ENCODE measurements at places on chromosomes 2 and 18.

DNA sequence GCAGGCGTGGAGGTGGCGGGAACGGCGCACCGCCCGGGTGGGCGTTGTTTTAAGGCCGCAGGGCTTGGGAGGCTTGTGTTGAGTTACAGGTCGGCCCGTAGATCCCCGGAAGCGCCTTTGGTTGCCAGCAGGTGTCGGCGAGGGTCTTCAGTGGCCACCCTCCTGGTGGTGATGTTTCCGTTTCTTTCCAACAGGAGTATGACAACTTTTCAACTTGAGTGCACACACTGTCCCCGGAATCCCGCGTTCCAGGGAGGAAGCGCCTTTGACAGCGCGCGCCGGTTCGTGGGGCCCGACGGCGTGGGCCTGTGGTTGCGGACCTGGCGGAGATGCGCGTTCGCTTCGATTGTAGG, 1.0 kb upstream of the HDAC4 start:
- H3K36me3 ChIP-seq: peaks cover 5% of the 10 kb centered on the region
- peaks cover 26% of the 10 kb centered on the region for H3K4me1 ChIP-seq
- peak overlapping the region; percentile 99 for H3K27ac ChIP-seq
- peaks cover 15% of the 10 kb centered on the region for H3K27me3 ChIP-seq
- DNase-seq: no peak
- H3K4me3 ChIP-seq: peak overlapping the region; percentile 95

DNA sequence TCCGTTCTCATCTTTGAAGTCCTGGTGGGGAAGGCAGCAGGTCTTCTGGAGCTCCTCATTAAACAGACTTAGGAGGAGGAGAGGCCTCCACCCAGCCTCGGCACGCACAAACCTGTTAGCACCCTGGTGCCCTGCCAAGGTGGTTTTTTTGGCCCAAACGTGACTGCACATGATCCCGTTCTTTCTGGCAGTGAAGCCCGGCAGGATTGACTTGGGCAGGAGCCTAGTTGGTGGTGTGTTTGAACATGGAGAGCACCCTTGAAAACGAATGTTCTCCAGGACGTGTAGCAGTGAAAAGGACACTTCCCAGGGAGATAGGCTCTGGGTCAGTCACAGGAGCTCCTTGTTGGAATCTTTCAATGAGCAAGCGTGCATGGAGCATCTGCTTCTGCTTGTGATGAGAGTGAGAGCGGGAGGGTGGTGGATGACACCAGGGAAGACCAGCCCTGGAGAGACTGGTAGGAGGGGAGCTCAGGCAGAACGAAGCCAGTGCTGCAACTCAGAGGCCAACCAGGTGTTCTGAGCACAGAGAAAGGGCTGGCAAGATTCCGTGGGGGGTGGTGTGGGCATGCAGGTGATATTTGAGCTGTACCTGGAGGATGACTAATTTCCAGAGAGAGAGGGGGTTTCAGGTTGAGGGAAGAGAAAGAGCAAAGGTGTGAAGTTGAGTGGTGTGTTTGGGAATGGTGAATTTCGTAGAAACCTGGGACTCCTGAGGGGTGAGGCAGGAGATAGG, 73.8 kb downstream of the TANC1 start:
- H3K4me3 ChIP-seq: no peak overlapping the region
- DNase-seq: no peak
- H3K4me1 ChIP-seq: no peaks in the 10 kb centered on the region
- H3K27ac ChIP-seq: no peak overlapping the region
- H3K27me3 ChIP-seq: peaks cover 4% of the 10 kb centered on the region

GRCh38 chr2:130972410-130972809, 120.8 kb downstream of the FAM168B start:
- peak; percentile 26 for DNase-seq
- peaks cover 5% of the 10 kb centered on the region for H3K4me1 ChIP-seq
- no peaks in the 10 kb centered on the region for H3K36me3 ChIP-seq
- H3K27me3 ChIP-seq: peaks cover 3% of the 10 kb centered on the region

- H3K27me3 ChIP-seq: peaks cover 13% of the 10 kb centered on the region
- H3K36me3 ChIP-seq: no peaks in the 10 kb centered on the region
- no peak for DNase-seq
- no peaks in the 10 kb centered on the region for H3K4me1 ChIP-seq
Observed at GRCh38 chr2:100803334-100803733, 16.6 kb upstream of the NPAS2 start.

DNA sequence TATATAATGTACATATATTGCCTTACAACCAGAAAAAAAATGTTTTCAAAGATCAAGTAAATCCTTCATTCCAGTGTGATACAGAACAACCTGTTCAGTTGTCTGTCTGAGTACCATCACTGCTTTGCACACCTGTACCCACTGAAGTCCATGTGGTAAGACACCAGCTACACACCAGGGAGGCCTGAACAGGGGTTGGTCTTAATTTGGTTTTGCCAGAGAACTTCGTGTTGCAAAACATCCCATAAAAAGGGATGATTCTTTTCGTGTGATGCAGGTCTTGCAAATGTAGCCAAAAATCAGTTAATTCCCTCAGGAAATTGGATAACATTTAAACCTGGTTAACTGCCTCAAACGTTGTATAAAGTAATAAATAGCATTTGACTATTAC, 73.7 kb upstream of the SLC1A4 start:
- no peaks in the 10 kb centered on the region for H3K36me3 ChIP-seq
- no peak overlapping the region for H3K27ac ChIP-seq
- no peak overlapping the region for H3K4me3 ChIP-seq
- DNase-seq: no peak
- H3K4me1 ChIP-seq: peaks cover 35% of the 10 kb centered on the region
- H3K27me3 ChIP-seq: no peaks in the 10 kb centered on the region

DNA sequence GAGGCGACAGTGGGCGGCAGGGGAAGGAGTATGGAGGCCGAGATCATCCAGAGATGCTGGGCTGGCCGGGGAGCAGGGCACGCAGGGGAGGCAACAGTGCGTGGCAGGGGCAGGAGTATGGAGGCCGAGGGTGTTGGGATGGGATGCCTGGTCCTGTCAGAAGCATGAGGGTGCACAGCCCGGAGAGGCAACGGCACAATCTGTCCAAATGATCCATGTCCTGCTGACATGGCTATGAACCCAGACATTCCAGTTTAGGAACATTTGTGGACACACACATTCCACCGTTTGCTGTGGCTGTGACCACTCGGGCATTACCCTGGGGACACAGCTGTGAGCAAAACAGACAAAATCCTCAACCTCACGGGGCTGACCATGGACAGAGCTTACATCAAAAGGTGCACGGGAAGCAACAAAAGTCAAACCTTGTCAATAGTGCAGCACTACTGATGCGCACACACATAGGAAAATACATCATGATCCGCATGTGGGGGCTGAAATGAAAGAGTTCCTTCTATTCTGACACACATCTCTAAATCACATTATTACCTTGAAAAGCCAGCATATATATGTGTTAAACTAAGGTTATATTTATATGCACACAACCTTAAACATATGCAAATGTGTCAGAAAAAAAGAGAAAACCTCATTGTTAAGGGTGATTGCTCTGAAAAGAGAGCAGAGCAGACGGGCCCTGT, 144.0 kb upstream of the GPC1 start:
- no peaks in the 10 kb centered on the region for H3K27me3 ChIP-seq

GRCh38 chr2:185473838-185474237, 264.8 kb upstream of the FSIP2 start:
- H3K36me3 ChIP-seq: no peaks in the 10 kb centered on the region
- H3K27ac ChIP-seq: no peak overlapping the region
- H3K27me3 ChIP-seq: no peaks in the 10 kb centered on the region
- H3K4me3 ChIP-seq: no peak overlapping the region
- H3K4me1 ChIP-seq: no peaks in the 10 kb centered on the region
- no peak for DNase-seq

DNA sequence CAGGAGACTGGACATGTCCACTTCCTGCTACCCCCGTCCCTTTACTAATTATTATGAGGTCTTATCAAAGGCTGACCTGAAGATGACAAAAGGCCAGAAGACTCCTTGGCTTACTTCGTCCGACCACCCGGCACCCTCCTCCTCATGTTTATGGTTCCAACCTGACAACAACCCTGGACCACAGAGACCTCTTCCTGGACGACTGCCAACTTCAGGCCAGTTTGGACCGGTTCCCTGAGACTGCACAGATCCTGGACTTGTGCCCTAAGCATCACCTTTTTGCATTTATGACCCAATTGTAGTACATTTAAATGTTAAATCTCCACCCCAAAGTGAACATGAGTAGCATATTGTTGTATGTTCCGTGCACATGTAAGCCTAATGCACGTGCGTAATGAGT, 5.8 kb downstream of the DRC1 start:
- peaks cover 12% of the 10 kb centered on the region for H3K4me1 ChIP-seq
- no peaks in the 10 kb centered on the region for H3K36me3 ChIP-seq
- no peak for DNase-seq
- no peak overlapping the region for H3K27ac ChIP-seq
- H3K4me3 ChIP-seq: no peak overlapping the region

DNA sequence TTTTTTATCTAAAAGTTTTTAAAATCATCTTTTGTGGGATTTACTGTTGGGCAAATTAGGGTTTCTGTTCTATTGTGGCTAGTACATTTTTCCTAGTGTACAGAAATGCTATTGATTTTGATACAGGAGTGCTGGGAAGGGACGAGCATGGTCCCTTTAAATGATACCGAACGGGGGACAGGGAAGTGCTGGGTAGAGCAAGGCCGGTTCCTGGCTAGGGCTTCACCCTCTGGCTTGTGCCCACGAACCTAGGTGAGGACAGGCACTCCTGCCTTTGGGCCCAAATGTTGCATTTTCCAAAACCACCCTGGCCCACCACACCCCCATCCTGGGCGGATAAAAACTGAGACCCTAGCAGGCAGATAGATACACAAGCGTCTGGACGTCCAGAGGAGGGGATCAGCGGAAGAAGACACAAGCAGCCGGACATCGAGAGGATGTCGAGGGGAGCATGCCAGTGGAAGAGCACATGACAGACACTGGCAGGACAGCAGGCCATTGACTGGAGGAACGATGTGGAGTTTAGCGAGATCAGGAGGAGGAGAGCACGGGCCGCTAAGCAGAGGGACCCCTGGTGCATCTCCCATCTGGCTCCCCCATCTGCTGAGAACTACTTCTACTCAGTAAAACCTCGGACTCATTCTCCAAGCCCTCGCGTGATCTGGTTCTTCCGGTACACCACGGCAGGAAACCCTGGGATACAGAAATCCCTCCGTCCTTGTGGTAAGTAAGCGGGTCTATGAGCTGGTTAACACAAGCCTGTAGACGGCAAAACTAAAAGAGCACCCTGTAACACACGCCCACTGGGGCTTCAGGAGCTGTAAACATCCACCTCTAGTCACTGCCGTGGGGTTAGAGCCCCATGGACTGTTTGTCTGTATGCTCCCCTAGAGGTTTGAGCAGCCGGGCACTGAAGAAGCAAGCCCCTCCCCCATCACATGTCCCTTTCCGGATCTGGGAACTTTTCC, 13.5 kb upstream of the CALCRL start:
- H3K4me1 ChIP-seq: no peaks in the 10 kb centered on the region
- no peaks in the 10 kb centered on the region for H3K27me3 ChIP-seq
- H3K36me3 ChIP-seq: no peaks in the 10 kb centered on the region
- no peak overlapping the region for H3K27ac ChIP-seq
- DNase-seq: no peak
- no peak overlapping the region for H3K4me3 ChIP-seq

GRCh38 chr2:10287761-10288160, 14.9 kb upstream of the HPCAL1 start:
- H3K27ac ChIP-seq: no peak overlapping the region
- no peak overlapping the region for H3K4me3 ChIP-seq
- H3K36me3 ChIP-seq: no peaks in the 10 kb centered on the region
- H3K27me3 ChIP-seq: peaks cover 3% of the 10 kb centered on the region
- peaks cover 5% of the 10 kb centered on the region for H3K4me1 ChIP-seq

GRCh38 chr2:100012561-100012960, 129.8 kb downstream of the AFF3 start:
- no peaks in the 10 kb centered on the region for H3K27me3 ChIP-seq
- no peak for DNase-seq
- no peak overlapping the region for H3K4me3 ChIP-seq
- H3K36me3 ChIP-seq: no peaks in the 10 kb centered on the region
- H3K27ac ChIP-seq: no peak overlapping the region

DNA sequence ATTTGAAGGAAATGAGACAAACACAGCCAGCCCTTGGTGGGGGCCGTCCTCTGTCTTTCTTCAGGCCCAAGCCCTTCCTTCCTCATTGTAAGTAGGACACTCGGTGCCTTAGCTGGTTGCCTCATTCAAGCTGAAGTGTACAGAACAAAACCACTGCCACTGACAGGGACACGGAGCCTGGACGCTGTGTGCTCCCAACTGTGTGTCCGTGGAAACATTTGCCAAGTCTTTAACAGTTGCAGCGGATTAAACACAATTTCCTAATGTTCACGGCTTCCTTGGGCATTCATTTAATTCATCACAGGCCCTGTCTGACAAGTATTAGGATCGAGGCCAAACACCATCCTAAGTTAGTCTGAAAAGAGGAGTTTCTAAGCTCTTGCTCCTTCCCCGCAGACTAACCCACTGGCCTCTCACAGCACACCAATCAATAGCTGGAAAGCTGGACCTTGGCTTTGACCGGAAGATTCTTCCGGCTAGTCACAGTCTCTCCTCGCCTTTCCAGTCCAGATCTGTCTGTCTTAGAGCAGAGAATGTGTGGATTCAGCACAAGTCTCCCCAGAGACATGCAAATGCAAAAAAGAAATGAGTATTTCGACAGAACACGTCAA, 68.7 kb upstream of the ACSL3 start:
- peaks cover 10% of the 10 kb centered on the region for H3K4me1 ChIP-seq
- no peak for DNase-seq
- H3K36me3 ChIP-seq: no peaks in the 10 kb centered on the region

DNA sequence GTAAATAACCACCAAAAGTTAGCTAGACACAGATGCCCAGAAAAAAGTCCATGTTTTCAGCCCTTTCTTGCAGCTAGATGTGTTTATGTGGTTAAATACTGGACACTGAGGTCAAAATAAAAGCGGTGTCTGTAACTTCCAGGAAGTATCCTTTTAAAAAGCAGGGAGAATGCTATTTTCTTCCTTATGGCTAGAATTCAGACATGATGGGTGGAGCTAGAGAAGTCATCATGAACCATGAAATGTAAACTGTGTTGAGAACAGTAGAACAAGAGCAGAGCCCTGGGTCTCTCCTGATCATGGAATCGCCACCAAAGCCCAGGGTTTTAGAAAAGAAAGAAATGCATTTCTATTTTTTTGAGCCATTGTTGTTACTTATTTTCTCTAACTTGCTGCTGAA, 41.3 kb upstream of the GALNT3 start:
- no peak for DNase-seq
- H3K4me3 ChIP-seq: no peak overlapping the region
- H3K36me3 ChIP-seq: no peaks in the 10 kb centered on the region
- no peak overlapping the region for H3K27ac ChIP-seq
- H3K4me1 ChIP-seq: no peaks in the 10 kb centered on the region

GRCh38 chr2:25165992-25166875, 2.1 kb downstream of the POMC start:
- H3K27me3 ChIP-seq: peaks cover 69% of the 10 kb centered on the region
- H3K36me3 ChIP-seq: peaks cover 4% of the 10 kb centered on the region
- no peak overlapping the region for H3K4me3 ChIP-seq
- H3K4me1 ChIP-seq: peaks cover 8% of the 10 kb centered on the region

GRCh38 chr2:203804070-203804469, 63.5 kb upstream of the CTLA4 start:
- peak overlapping the region; percentile 31 for H3K4me3 ChIP-seq
- peaks cover 26% of the 10 kb centered on the region for H3K36me3 ChIP-seq
- peak overlapping the region; percentile 29 for H3K27ac ChIP-seq
- peaks cover 2% of the 10 kb centered on the region for H3K27me3 ChIP-seq
